ENCODE measurements at places on chromosomes 4 and X. TPM values are rescaled to one million over a fixed set of nuclear protein-coding genes. Genes with fewer than 3 reads are reported as not detected.

Gene CSAG3
- total RNA-seq: not detected

Gene RNF150
- total RNA-seq: 16.6 TPM

Gene SPP1
- total RNA-seq: 44.2 TPM

Gene REELD1
- total RNA-seq: 0.16 TPM

Gene ADH6
- 0.82 TPM for total RNA-seq

Gene MSANTD1
- total RNA-seq: 0.88 TPM

Gene ERAS
- 0.50 TPM for total RNA-seq

Gene OR13H1
- 1.5 TPM for total RNA-seq
